ENCODE measurements at places on chromosomes 1 and 21.

DNA sequence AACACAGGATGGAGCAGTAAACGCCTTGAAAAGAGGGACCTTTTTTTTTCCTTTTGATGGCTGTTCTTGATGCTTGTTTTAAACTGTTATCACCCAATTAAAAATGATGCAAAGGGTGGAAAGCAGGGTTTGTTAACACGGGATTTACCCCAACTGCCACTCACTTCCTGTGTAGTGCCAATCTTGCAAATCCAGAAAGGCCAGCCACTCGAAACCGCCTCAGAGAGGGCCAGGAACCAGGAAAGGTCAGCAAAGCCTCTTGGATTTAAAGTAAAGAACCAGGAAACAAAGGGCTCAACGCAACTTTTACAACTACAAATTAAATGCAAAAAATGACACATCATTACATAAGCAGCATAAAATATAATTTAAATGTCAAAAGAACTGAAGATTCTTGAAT, 347.4 kb downstream of the PDE4B start:
- no peak for DNase-seq

- DNase-seq = no peak
Measured at GRCh38 chr1:1997576-1997975, 6.0 kb downstream of the CFAP74 start.

DNA sequence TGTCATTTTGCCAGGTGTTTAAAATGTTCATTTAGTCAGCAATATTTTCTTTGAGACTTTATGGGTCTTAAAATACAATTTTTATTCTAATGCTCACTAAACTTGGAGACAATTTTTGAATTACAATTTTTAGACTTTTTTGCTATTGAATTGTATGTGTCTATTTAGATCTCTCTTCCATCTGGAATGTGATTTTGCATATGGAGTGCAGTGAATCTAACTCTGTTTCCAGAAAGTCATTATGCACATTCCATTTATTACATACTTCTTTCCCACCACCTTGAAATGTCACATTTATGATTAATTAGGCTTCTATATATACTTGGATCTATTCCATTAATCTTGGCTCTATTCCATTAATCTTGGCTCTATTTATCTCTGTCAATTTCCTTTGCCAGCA, 5.6 kb upstream of the TSPEAR start:
- no peak for DNase-seq

DNA sequence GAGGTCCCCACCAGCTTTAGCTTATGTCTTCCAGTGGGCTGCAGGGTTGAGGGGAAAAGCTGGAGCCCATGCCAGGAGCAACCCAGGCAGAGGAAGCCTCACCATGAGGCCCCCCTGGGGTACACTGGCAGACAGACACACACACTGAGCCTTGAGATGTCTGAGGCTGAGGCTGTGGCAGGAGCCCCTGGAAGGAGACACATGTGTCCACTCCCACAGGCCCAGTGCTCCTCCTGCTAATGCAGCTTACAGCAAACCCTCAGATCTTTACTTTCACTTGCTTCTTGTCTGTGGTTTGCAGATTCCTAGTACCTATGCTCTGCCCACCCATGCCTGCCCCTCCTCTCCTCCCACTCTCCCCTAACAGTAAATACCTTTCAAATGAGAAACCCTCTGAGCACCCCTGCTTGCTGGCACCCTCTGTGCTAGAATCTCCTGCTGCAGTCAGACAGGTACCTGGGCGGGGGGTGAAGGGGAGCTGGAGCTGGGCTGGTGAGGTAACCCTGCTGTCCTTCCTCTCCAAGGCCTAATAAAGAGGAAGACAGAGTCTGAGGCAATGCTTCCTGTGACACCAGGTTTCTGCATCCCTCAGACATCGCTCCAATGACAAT, 63.4 kb upstream of the NEK2 start:
- peak; percentile 86 for DNase-seq

- DNase-seq = peak; percentile 86
Measured at GRCh38 chr21:43726686-43727518, 8.0 kb downstream of the PDXK start.

- no peak for DNase-seq
Measured at GRCh38 chr21:14684071-14684470, 138.0 kb upstream of the SAMSN1 start.

DNA sequence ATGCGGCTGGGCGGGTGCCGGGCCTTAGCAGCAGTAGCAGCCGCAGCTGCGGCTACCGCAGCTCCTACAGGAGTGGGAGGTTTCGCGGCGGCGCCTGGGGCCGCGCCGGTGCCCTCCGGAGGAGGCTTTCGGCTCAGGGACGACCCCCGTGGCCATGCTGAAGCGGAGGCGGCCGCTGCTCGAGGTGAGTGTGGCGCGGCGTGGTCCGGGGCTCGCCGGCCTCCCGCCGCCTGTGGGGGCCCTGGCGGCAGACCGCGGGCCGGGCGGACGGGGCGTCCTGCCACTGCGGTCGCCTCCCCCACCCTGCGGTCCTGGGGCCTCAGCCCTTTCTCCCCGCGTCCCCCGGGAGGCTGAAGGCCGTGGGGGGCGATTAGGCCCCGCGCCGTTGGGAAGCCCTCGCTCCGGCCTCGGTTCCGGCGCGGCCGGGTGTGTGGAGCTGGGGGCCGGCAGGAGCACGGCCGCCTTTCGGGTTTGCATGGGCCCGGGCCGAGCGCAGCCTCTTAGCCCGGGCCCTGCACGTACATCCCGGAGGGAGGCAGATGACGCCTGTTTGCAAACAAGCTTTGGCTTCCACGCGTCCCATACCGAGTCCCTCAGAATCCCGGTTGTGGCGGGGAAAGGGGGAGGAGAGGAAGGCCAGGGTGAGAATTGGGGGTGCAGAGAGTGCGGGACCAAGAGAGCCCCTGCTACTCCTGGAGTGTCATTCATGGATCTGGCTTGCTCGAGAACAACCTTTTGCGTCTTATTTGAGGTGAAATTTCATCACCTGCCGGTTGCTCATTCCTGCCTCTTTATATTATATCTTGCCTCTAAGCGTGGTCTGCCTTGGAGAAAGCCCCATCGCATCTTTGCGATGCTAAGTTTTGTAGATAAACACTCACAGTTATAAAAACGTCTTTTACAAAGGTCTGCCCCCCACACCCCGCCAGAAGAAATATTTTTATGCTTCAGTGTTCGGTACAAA, 613 bp downstream of the ZFYVE9 start:
- peak; percentile 81 for DNase-seq
